ENCODE measurements at places on chromosomes 7 and 10.

- DNase-seq = no peak
Observed at GRCh38 chr7:25712500-25712899, 439.5 kb upstream of the NFE2L3 start.

GRCh38 chr10:4522296-4523000 lies 303.6 kb upstream of the AKR1E2 start:
- DNase-seq = no peak

DNA sequence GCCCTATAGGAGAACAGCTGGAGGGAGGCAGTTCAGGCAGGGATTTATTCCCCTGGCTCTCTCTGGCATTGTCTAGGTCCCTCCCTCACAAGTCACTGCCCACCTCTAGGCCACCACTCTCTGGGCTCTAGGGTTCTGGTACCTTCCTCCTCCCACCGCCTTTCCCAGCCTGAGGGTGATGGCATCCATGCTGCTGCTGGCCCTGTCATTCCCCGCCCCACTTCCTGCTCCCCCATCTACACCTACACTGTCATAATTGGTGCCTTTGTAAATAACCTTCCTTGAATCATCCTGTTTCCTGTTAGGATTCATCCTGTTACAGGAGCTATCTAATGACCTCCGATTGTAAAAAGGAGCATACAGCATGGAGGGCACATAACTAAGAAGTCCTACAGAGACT lies 303.3 kb upstream of the COBL start:
- DNase-seq = no peak

DNA sequence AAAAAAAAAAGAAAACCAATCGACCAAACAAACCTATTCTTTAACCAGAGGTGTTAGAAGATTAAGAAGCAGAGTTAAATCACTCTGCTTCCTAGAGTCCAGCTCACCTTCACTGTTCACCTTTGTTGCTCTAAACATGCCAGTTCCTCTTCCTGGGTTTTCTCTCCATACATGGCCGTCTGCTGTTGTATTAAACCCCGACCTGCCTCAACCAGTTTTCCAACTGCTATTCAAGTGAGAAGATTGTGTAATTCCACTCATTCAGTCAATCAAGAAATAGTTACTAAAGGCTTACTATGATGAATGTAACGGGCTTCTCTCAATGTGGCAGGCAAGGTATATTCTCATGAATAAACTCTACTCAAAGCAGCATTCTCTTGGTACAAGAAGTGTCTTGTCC lies 8.8 kb downstream of the AASS start:
- DNase-seq = no peak

GRCh38 chr10:59868696-59869593 lies 37.4 kb downstream of the CCDC6 start:
- no peak for DNase-seq

- DNase-seq = no peak
Observed at GRCh38 chr10:20624642-20625041, 272.5 kb downstream of the NEBL start.

Data from ecto neural progenitor cell (in vitro differentiated cells).